NCI-H1417 treated with DMSO at 0.1 percent for 48 hours (cell line): ENCODE measurements at places on chromosomes 12 and 14.

DNA sequence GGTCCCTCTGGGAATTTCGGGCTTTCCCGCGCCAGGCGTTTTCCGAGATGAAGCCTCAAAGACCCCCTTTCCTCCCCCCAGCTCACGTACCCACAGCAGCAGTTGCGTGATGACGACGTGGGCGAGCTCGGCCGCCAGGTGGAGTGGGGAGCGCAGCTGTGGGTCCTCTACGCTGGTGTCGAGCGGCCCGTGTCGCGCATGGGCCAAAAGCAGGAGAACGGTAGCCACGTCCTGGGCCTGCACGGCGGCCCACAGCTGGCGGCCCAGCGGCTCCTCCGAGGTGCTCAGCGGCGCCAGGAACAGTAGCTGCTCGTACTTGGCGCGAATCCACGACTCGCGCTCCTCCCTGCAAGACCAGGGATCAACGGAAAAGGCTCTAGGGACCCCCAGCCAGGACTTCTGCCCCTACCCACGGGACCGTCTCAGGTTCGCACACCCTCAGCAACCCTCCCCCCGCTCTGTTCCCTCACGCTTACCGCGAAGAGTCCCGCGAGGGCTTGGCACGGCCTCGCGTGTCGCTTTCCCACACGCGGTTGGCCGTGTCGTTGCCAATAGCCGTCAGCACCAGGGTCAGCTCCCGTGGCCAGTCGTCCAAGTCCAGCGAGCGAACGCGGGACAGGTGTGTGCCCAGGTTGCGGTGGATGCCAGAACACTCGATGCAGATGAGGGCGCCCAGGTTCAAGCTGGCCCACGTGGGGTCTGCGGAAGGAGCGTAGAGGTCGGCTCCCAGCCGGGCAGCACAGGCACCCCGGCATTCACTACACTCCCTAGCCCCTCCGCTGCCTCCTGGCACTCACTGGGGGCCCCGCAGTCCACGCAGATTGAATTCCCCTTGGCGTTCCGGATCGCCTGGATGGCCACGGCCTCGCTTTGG lies 11.4 kb downstream of the AGAP2 start:
- DNase-seq, result no peak

- DNase-seq, result no peak
These were observed 1.7 kb upstream of the NUAK1 start for GRCh38 chr12:106140223-106140986.

DNA sequence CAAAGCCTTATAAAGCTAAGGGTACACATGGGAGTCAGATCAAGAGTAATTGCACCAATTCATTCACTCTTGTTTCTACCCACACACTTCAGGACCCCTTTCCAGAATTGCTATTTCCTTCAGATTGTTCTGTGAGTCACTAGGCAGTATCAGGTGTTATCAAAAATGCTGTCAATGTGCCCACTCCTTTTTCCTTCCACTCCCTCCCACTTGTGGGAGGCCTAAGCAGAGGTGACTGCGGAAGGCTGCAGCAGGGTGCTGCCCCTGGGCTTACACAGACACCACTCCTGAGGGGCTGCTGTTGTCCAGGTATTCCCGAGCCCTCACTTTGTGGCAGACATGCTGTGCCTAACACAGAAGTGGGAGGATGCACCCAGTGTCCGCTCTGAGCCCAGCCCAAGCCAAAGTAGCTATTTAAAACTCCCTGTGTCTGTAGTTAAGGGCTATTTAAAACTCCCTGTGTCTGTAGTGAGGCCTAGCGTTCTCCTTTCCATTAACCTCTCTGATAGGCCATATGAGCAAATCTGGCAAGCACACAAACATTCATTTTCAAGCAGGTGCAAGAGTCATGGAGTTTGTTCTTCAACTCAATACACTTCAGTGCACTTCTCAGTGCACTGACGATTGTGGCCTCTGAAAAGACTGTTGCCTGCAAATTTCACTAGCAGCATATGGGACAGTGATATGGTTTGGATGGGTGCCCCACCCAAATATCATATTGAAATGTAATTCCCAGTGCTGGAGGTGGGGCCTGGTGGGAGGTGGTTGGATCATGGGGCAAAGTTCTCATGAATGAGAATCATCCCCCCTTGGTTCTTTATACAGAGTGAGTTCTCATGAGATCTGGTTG lies 117.8 kb downstream of the PHLDA1 start:
- no peak for DNase-seq

- DNase-seq, result no peak
These were observed 54.9 kb downstream of the SPATS2 start for GRCh38 chr12:49422114-49422513.

DNA sequence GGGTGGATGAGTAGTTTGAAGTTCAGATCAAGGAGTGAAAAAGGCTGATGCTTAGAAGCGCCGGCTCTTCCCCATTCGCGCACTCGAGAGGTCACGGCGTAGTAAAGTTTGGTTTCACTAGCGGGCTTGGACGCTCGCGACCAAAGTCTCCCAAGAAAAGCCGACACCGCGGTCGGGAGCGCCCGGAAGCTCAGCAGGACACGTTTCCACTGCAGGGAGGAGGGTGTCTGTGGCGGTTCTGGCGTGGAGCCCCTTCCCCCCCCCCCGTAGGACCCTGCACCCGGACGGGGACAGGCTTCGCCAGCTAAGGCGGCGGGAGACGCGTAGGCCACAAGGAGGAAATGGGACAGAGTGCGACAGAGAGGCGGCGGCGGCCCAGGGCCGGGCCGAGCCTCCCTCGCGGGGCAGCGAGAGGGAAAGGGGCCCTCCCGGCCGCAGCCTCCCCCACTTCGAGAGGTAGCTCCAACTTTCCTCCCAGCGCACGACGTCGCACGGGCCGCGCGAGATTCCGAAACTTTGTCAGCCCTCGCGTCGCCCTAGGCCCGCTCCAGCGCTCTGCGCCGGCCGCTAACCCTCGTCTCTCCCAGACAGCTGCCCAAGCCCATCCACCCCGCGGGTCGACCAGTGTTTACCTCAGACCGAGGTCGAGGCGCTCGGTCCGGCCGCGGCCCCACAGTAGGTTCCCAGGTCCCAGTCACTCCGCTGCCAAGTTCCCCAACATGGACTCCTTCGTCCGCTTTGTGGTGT lies 480 bp downstream of the SCAF11 start:
- peak; percentile 58 for DNase-seq

GRCh38 chr12:59372956-59373355 lies 222.9 kb upstream of the SLC16A7 start:
- DNase-seq, result no peak

- DNase-seq, result no peak
These were observed 492.0 kb downstream of the NELL2 start for GRCh38 chr12:44384136-44384535.

GRCh38 chr14:66234411-66234810 lies 251.8 kb upstream of the CCDC196 start:
- no peak for DNase-seq

- no peak for DNase-seq
These were observed 578 bp downstream of the DCAF5 start for GRCh38 chr14:69152181-69152901.

DNA sequence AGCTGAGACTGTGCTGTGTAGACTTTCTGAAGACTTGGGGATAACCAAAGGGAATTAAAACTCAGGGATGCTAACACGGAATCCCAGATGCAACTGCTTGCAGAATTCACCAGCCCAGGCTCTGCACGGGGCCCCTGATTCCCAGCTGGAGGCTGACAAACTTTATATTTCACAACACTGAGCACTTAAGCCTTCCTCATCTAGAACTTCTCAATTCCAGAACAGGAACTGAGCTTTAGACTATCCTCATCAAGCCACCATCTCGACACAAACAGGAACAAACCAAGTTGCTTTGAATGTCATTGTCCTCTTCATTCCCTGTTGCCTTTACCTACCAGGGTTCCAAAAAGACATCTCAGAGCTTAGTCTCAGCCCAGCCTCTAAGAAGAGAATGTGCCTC lies 22.2 kb downstream of the CCDC63 start:
- no peak for DNase-seq

GRCh38 chr12:121205491-121205890 lies 4.4 kb upstream of the P2RX4 start:
- no peak for DNase-seq

DNA sequence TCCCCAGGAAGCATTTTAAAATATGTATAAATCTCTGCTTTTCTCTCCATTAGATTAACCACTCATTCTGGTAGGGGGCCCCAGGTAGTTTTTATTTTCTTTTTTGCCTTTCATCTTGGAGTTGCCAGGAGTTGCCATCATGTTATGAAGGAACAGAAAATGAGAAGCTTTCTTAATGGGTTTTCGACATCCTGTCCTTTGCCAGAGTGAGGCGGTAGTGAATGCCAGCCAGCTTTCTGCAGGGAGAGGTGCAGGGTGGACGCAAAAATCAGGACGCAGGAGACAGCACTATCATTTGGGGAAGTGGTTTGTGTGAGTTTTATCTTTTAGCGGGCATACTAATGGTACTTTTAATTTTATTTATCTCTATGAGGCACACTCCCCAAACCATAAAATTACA lies 1.7 kb downstream of the RASSF8 start:
- no peak for DNase-seq

GRCh38 chr14:61406198-61406597 lies 84.8 kb downstream of the PRKCH start:
- no peak for DNase-seq

- no peak for DNase-seq
These were observed 94.3 kb downstream of the RIN3 start for GRCh38 chr14:92607702-92608429.

DNA sequence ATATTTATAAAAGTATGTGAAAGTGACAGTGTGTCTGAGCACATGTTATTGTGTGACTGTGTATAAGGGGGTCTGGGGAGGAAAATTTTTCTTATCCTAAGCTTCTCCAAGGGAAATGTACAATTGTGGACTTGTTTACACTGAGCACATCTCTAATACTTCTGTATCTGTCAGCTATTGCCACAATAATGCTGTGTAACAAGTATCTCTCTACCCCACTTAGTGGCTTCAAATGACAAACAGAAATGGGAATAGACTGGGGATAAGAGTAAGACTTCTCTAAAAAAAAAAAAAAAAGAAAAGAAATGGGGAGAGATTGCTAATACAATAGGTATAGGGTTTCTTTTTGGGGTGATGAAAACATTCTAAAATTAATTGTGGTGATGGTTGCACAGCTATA lies 44.3 kb upstream of the CCDC63 start:
- no peak for DNase-seq

- no peak for DNase-seq
These were observed 29.4 kb downstream of the CORO1C start for GRCh38 chr12:108701779-108702441.

DNA sequence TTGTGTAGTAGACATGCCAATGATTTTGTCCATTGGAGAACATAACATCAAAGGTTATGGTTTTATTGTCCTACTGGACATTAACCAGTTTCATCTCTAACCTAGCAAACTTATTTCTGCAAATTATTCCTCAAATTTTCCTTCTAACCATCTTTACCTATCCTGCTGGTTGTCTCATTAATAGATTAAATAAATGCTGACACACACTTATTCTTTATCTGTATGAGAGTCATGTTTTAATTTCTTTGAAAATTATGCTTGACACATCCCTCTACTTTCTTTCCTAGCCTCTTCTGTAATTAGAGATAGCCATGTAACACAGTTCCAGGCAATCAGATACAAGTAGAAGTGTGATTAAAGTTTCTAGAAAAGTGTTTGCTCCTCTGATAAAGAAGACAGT lies 98.9 kb downstream of the RPS29 start:
- no peak for DNase-seq

DNA sequence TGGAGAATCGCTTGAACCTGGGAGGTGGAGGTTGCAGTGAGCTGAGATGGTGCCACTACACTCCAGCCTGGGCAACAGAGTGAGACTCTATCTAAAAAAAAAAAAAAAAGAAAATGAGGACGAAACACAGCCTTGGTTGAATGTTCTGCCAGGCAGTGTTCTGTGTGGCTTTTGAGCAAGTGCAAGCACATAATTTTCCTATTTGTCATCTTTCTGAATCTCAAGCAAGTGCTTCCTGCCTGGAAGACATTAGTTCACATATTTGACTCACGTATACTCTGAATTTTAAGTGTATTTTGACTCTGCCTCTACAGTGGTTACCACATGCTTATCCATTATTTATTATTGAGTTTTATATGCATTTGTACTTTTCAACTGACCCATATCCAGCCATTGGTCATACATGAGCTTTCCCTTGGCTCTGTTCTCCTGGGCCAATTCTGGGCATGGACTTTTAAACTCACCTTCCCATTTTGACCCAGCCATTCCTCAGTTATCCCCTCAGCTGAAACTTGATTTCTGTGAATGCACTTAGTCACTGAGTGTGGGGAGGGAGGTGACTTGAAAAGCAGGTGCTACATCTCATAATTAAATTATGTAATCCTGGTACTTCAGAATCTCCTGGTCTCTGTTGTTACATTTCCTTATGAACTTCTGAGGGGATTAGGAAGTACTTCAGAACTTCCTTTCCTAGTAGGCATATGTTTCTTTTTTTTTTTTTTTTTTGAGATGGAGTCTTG lies 8.1 kb downstream of the OR10G2 start:
- DNase-seq, result no peak

DNA sequence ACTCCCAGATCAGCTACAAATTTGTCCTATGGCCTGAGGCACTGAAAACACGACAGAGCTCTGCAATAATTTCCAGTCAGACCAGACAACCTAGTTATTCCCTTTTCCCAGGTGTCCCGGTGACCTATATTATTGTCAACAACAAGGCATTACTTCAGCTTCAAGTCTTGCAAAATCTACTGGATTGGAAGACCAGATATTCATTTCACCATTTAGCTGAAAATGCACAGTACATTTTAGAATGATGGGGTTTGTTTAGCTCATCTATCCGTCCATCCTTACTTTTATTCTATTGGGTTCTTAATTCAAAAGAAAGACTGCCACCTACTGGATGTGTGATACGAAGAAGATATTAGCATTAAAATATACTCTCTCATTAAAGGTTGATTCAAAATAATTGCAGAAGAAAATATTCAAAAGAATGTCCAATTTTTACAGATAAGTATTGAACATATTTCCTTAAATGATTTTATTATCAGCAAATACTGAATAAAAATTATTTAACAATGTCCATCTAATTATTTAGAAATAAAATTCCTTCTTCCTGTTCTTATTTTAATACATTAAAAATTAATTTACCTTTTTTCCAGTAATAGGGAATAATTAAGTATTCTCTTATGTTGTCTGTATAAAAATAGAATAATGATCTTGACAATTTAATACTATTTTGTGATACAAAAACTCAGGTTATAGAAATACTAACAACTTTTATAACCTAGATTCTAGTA lies 244.9 kb upstream of the LRIG3 start:
- DNase-seq, result peak; percentile 53

DNA sequence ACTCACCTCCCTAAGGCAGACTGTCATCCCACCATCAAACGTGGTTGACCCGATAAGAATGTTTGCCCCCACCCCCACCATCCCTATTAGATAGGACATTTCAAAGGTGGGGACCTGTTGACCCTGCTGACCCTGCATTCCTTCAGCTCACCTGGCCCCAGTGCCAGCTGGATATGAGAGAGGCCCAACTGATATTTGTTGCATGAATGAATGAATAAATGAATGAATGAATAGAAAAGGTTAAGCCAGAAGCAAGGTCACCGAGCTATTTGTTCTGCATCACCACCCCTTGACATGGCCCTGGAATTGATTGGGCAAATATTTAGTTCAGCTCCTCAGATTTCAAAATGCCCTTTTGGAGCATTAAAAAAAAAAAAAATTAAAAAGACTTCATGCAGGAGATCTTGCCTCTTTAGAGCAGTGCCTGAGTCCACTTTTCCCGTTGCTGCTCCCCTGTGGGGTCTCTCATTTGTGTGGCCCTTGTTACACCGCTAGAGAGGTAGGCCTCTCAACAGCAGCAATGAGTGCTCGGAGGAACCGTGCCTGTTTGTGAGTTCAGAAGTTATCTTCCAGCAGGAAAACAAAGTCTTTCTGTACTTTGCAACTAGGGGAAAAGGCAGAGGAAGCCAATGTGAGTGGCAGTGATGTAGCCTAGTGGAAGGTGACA lies 8.5 kb upstream of the SERPINA5 start:
- DNase-seq, result no peak
